ENCODE measurements at places on chromosomes 6 and 20. TPM values are rescaled to one million over a fixed set of nuclear protein-coding genes. Genes with fewer than 3 reads are reported as not detected.
A peak's percentile ranks its signal among the peaks of the same experiment; 100 is the strongest.

The WFDC2 gene
- not detected for total RNA-seq

The SLC22A7 gene
- total RNA-seq = not detected

The NSFL1C gene
- 14.4 TPM for total RNA-seq

DNA sequence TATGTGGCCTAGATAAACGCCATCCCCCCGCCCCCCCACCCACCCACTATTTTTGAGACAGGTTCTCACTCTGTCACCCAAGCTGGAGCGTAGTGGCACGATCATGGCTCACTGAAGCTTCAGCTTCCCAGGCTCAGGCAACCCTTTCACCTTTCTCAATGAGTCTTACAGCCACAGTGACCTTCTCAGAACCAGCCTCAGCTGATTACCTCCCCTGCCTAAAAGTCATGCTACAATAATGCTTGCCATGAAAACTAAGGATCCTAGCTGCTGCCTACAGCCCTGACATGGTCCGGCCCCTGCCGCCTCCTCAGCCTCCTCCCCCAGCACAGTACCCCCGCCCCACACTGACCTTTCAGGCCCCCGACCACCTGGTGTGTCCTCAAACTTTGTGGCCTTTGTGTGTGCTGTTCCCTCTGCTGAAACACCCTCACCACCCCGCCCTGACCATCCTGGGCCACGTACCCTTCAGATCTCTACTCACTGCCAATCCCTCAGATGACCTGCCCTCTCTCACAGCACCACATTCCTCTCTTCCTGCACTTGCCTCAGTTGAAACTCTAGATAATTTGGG, 31.3 kb downstream of the PNPLA1 start:
- DNase-seq = peak; percentile 56
- no peaks in the 10 kb centered on the region for H3K36me3 ChIP-seq
- H3K27ac ChIP-seq = no peak overlapping the region
- no peaks in the 10 kb centered on the region for H3K27me3 ChIP-seq
- no peak overlapping the region for H3K4me3 ChIP-seq
- H3K4me1 ChIP-seq = no peaks in the 10 kb centered on the region

- H3K27ac ChIP-seq = peak overlapping the region; percentile 37
- no peaks in the 10 kb centered on the region for H3K36me3 ChIP-seq
Measured at GRCh38 chr6:132190815-132191175, 210.5 kb downstream of the MOXD1 start.

The SLC35D3 gene
- not detected for total RNA-seq

All from fibroblast of lung (primary cell).